SK-MEL-5 (cell line): ENCODE measurements at places on chromosomes 6 and 20. TPM values are rescaled to one million over a fixed set of nuclear protein-coding genes. Genes with fewer than 3 reads are reported as not detected.

GRCh38 chr6:39209911-39210310, 19.4 kb downstream of the KCNK5 start:
- no peak for DNase-seq

GRCh38 chr20:47775841-47776240, 9.4 kb downstream of the SULF2 start:
- DNase-seq, result no peak

DNA sequence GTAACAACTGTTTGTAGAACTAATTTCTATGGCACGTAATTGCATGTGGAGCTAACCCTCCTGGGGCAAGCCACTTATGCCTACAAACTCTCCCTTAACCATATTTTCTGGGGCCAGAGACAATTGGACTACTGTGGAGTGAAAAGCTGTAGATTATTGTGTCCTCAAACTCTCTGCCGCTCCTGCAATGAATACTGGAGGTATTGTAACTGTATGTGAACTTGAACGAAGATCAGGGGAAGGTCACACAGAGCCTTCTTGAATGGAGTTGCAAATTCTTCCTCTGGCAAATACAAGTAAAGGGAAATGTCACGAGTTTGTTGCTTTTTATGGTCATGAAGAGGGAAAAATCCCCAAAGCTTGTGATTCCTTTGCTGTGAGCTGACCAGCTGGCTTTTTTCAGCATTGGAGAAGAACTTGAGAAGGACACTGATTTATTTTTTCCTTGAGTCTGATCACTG, 18.2 kb downstream of the AKAP12 start:
- peak; percentile 97 for DNase-seq

GRCh38 chr20:50111829-50112495, 988 bp downstream of the UBE2V1 start:
- no peak for DNase-seq

- DNase-seq, result peak; percentile 75
Observed at GRCh38 chr6:159654483-159655098, 38.5 kb downstream of the SOD2 start.

DNA sequence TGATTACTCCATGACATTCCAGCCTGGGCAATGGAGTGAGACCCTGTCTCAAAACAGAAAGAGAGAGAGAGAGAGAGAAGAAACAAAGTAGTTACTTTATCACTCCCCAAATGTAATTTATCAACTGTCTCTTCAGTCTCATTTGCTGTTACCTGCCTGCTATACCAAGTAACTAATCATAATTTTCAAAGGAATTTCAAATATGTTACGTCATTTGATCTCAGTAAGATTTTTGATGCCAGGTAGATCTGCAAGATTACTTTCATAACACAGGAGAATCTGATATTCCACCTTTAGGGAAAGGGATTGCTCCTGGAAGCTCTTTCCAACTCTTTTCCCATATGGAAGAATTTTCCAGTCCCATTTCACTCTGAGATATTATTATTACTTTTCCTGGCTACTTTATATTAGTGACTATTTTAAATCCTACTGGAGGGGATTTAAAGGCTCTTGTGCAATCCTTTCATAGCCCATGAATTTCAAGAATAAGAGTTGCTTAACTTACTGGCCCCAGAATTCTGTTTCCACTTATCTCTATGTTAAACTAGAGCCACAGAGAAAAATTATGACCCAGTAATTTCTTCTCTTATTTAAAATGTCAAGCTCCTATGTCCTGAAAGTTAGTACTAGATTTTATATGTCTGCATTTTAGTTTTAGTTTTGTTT, 390.2 kb upstream of the FLRT3 start:
- no peak for DNase-seq

DNA sequence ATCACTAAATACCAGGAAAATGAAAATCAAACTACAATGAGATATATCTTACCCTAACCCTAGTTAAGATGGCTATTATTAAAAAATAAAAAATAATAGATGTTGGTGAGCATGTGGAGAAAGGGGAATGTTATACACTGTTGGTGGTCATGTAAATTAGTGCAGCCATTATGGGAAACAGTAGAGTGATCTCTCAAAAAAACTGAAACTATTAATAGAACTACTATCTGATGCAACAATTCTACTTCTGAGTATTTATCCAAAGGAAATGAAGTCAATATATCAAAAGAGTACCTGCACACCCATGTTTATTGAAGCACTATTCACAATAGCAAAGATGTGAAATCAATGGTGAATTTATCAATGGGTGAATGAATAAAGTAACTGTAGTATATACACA, 48.6 kb downstream of the HLA-A start:
- DNase-seq, result no peak

DNA sequence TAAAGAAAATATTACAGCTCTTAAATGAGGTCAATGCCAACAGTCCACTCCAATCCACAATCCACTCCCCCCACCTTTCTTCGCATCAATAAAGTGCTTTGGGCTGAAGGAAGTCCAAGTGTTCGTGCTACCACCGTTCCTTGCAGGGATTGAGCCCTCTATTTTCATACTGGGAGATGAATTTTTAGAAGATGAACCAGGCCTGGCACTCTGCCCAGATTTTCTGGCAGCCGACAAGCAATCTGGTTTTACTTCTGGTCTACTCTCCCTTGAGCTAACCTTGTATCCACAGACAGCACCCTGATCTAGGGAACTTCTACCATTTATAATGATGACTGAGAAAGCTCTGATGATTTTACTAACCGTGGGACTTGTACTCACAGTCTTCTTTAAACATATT, 72.3 kb downstream of the BTBD9 start:
- peak; percentile 19 for DNase-seq

GRCh38 chr6:118485601-118486550, 62.2 kb upstream of the PLN start:
- peak; percentile 73 for DNase-seq

- DNase-seq, result no peak
Observed at GRCh38 chr20:6502219-6502618, 265.3 kb upstream of the BMP2 start.

DNA sequence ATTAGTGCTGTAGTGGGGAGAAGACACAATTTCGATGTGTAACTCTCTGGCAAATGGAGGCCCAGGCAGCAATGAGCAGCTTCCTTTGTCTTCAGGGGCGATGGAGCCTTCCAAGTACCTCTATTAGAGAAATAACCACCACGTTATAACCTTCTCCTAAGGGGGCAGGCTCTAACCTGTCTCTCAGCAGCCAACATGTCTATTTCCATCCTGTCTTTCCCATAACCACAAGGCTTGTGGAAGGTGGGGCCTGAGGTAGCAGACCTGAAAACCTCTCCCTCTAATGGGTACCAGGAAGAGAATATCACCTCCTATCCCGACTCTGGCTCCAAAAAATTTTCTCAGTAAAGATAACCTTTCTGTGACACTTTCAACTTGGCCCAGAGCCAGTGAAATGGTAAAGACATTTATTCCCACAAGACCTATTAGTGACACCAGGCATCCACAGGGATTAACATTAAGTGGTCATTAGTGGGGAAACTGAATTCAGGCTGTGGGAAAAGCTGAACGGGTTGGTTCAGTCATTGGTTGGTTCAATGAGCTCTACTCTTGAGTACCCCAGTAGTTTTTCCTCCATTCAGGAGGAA, 4.0 kb downstream of the PEX6 start:
- DNase-seq, result no peak

DNA sequence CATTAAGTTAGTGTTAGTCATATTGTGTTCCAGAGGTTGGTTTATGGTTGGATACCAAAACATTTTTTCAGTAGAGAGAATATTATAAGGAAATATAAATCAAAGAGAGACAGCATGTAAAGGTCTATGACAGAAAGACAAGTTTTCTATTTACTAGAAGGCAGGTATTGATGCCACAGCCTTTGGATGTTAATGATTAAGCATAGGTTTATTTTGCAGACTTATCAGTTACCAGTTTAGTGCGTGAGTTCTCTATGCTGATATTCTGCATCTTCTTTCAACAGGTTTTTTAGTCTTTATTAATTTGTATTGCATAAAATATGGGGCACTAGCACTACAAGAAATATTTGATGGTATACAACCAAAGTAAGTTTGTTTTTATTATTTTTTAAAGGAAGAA, 45.6 kb downstream of the CSE1L start:
- no peak for DNase-seq

DNA sequence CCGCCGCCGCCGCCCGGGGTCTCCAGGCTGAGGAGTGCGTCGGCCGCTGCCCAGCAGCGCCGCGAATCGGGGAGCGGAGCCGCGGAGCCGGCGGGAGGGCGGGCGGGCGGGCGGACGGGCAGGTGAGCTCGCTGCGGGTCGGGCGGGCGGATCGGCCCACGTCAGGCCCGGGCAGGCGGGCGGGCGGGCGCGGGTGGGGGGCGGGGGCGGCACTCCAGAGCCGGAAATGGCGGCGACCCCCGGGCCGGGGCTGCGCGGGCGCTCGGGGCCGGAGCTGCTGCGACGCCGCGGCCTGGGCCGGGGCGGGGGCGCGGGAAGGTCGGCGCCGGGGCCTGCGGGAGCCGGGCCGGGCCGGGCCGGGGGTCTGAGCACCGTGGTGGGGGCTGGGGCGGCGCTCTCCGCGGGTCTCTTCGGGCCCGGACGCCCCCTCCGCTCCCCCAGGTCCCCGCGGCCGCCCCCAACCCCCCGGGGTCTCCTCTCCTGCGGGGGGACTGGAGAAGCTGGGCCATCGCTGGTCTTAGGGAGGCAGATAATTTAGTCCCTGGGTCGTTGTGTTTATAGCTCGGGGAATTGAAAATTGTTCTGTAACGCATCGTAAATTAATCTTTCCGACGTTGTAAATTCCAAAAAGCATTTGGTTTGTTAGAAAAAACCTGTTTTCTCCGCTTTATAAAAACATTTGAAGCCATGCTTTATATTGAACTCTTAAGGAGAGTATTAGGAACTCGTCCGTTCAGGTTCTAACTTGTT, 451 bp downstream of the DNAJC5 start:
- no peak for DNase-seq

GRCh38 chr20:38338849-38339520, 7.3 kb upstream of the LBP start:
- DNase-seq, result peak; percentile 22

DNA sequence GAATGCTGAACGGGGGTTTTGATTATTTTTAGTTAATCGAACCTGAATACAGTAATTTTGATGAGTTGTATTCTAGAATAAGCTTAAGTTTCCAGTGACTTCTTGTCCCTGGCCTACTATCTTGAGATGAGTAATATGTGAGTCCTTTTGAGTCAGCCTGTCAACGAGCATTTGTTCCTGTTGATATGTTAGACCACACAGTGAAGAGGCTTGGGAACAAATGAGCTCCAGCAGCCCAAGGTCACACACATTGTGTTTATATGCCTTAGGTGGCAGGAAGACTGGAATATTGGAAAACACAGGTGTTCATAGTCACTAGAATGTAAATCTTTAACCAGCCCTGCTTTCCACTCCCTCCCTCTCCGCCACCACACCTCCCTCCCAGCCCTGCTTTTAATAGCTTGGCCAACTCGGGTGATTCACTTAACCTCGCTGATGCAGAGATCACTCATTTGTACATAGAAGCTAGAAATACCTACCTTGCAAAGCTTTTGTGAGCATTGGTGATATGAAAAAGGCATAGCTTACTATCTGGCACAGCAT, 9.1 kb downstream of the SMPDL3A start:
- no peak for DNase-seq

DNA sequence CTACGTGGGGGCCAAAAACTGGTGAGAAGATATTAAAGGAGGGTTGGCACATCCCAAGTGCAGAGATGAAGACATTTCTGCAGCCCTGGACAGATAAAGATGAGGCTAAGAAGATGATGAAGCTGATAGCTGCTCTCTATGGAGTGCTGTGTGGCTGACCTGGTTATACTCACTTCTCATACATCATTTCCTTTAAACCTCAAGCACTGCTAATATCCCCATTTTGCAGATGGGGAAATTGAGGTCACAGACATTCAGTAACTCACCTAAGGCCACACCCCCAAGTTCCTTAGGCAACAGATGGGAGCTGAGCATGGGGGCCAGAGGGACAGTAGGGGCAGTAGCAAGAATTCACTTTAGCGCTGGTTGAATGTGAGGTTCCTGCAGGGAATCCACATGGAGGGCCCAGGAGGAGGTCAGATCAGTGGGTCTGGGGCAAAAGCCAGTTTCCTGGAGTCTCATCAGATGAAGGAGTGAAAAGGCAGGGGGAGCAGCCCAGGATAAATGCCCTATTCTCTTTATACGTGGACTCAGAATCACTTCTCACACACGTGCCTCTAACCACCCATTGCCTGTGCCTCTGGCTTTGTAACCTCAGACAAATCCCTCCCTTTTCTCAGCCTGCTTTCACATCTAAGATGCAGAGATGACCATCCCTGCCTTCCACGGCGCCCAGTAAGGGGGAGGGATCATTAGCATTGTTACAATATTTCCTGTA, 125.8 kb downstream of the NFATC2 start:
- DNase-seq, result peak; percentile 89

- no peak for DNase-seq
Observed at GRCh38 chr20:34863421-34863965, 9.2 kb downstream of the GGT7 start.

GRCh38 chr20:50110141-50111047, 2.6 kb downstream of the UBE2V1 start:
- no peak for DNase-seq

DNA sequence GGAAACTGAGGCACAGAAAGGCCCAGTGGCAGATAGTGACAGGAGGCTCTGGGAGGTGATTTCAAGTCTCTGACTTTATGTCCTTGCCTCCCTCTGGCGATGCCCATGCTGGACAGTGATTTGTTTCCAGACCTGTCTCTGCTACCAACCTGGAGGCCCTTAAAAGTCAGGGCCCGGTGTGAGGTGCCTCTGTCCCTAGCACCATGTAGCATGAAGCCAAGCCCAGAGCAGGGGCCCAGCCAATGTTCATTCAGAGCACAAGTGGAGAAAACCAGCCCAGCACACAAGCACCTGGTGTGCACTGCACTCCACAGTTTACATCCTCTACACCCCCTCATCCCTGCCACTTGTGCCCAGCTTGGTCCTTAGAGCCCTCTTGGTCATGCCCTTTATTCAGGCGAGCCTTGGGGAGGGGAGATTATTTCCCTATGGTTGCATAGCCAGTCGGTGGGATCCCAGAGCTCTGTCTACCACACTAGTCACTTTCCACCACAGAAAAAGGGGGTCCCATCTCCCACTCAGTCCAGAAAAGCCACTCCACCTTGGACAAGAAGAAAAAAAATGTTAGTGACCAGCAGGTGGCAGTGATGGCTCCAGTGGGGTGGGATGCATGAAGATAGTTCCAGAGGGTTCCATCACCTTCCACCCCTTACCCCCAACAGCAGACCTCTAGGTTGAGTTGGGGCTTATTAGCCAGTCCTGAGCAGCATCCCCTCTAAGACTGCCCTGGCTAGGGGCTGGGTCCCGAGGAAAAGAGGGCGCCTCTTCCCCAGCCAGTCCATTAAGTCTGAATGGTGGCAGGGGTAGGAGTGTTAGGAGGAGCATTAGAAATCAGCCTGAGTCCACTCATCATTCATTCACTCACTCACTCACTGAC, 30.9 kb downstream of the KIAA1755 start:
- peak; percentile 43 for DNase-seq

- no peak for DNase-seq
Observed at GRCh38 chr20:33893314-33893713, 82.2 kb downstream of the CHMP4B start.

The ADGB gene
- total RNA-seq, result not detected in 2 replicates

The ADGRG6 gene
- 130 and 134 TPM in 2 replicates for total RNA-seq

The ARMH2 gene
- not detected in 2 replicates for total RNA-seq

The CASS4 gene
- total RNA-seq, result not detected in 2 replicates

The TCF15 gene
- total RNA-seq, result not detected in 2 replicates

The AVP gene
- total RNA-seq, result not detected in 2 replicates

The XKR7 gene
- 0.03 and 0.11 TPM in 2 replicates for total RNA-seq

The TAAR8 gene
- total RNA-seq, result not detected in 2 replicates

The CYP39A1 gene
- total RNA-seq, result 0.34 and 0.56 TPM in 2 replicates

The COL9A1 gene
- 3.6 and 7.0 TPM in 2 replicates for total RNA-seq

The GHRH gene
- total RNA-seq, result not detected in 2 replicates

The TUBB2B gene
- total RNA-seq, result 26.6 and 28.6 TPM in 2 replicates

The PI3 gene
- total RNA-seq, result 0.40 and 0.56 TPM in 2 replicates

The BACH2 gene
- 0.77 and 0.88 TPM in 2 replicates for total RNA-seq

The CRIP3 gene
- not detected in 2 replicates for total RNA-seq
